Activated CD4-positive, alpha-beta memory T cell treated with anti-CD3 and anti-CD28 coated beads for 36 hours (primary cell): ENCODE measurements at places on chromosomes 16 and 17.
A peak's percentile ranks its signal among the peaks of the same experiment; 100 is the strongest.

GRCh38 chr17:45719335-45720071 is 64.6 kb upstream of the CRHR1 start:
- no peak for DNase-seq

- DNase-seq, result no peak
Observed at GRCh38 chr17:31415004-31415454, 23.6 kb downstream of the RAB11FIP4 start.

GRCh38 chr16:15641753-15642556 is 999 bp downstream of the MARF1 start:
- DNase-seq, result no peak

DNA sequence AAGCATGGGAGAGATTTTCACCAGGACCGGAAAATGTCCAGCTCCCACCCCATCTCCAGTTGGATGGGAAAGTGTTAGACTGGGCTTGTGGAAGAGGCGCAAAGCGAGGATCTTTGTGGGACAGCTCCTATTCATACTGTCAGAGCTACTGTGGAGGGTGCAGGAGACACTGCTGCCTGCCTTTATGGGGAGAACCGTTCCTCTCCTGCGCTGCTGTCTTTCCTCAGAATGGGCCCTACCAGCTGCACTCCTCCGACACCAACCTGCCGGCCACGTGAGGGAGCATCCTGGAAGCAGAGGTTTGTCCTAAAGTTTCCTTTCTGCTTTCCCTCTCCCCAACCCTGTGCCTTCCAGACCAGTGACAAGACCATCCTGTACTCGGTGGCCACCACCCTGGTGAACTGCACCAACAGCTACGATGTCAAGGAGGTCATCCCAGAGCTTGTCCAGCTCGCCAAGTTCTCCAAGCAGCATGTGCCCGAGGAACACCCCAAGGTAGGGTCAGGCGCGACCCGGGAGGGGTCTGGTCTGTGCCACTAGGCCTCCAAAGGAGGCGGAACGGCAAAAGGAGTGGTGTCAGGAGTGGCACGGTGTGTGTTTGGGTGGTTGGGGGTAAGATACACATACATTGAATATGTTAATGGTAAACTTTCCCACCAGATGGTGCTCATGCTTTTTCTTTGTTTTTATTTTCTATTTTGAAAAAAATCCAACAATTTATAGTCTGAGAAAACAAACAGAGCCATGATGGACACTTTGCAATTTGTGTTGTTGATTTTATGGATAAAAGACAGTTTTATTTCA is 23.0 kb downstream of the SLC35G3 start:
- DNase-seq, result peak; percentile 10

- DNase-seq, result no peak
Observed at GRCh38 chr17:44892250-44892649, 7.0 kb downstream of the EFTUD2 start.

- DNase-seq, result no peak
Observed at GRCh38 chr16:17370731-17371285, 100.0 kb downstream of the XYLT1 start.

DNA sequence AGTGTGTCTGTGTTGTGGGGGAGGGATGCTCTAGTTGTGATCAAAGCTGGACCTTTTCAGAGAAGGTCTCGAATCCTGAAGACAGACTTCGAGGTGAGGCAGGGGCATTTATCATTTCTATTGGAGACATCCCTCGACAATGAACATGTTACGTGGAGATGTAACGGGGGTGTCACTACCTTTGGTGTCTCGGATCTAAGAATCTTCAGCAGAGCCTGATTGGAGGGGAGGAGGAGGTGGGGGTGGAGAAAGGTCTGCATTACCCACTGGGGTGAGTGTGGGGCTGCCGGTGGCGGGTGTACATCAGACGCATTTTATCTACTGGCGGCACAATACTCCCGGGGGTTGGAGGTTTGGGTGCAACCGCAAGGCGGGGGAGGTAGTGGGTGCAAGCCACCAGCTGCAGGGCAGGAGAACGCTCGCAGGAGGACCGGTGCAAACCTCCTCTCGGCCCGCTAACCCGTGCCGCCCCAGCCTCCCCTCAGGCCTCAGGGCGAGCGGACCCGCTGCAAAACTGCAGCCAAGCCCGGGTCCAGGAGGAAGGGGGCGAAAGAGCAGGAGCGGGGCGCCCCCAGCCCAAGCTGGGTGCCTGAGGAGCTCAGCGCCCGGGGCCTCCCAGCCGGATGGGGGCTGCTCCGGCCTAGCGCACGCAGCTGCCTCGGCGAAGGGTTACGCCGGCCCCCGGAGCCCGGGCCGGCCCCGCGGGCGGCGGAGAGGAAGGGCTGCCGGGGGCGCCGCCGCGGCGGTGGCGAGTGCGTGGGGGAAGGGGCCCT is 735 bp downstream of the ZNF652 start:
- peak; percentile 78 for DNase-seq

DNA sequence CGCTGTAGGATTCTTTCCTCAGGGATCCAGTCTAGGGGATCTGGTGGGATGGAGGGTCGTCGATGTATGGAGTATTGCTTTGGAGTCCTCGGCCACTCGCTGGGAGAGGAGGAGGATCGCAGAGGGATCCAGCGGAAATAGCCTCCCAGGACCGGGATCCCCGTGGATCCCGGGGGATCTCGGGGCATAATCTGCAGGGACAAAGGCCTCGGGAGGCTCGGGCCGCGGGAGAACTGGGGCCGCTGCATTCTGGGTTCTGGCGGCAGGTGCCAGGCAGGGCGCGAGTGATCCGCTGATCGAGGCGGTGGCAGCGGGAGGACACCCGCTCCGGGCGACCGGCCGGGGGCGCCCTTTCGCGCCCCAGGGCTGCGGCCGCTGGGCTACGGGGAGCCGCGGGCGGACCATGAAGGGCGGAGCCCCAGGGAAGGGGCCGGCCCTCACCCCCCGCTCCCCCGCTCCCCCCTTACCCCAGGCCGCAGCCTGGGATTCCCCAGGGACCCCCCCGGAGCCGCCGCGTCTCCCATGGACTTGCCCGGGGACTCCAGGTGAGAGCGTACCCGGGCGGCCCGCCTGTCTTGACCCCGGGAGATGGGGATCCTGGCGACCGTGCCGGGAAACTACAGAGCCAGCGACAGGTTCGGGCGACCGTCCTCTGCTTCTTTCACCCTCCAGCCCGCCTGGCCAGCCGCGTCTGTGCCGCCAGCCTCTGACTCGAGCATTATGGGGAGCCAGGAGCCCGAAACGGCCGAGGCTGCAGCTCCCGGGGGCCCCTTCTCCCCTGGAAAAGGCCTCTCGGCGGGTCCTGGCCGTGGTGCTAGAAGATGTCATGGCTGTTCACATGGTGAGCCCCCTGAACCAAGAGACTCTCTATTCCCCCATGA is 604 bp downstream of the PRR14 start:
- peak; percentile 89 for DNase-seq

- DNase-seq, result no peak
Observed at GRCh38 chr16:2689968-2690801, 7.9 kb downstream of the KCTD5 start.

- DNase-seq, result no peak
Observed at GRCh38 chr16:64892835-64893785, 228.8 kb downstream of the CDH11 start.

DNA sequence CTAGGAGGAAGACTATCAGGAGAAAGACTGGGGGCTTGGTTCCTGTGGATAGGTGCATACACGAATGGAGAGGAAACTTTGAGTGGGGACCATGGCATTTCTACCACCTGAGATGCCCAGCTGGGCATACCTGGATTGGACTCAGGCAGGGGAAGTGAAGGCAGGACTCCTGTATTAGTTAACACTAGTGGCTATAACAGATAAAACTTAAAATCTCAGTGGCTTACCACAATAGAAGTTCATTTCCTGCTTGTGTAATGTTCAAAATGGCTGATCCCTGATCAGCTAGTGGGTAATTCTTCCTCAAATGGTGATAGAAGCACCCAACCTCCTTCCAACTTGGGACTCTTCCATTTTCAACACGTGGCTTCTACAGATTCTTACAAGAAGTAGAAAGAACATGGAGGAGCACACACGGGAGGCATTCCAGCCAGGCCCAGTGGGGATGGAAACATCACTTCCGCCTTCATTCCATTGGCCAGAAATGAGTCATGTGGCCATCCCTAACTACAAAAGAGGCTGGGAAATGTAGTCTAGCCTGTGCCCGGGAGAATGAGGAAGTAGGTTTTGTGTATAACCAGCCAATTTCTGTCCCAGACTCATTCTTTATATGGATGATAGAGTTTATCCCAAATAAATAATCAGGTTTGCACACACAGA is 112.1 kb downstream of the UTP18 start:
- peak; percentile 24 for DNase-seq

DNA sequence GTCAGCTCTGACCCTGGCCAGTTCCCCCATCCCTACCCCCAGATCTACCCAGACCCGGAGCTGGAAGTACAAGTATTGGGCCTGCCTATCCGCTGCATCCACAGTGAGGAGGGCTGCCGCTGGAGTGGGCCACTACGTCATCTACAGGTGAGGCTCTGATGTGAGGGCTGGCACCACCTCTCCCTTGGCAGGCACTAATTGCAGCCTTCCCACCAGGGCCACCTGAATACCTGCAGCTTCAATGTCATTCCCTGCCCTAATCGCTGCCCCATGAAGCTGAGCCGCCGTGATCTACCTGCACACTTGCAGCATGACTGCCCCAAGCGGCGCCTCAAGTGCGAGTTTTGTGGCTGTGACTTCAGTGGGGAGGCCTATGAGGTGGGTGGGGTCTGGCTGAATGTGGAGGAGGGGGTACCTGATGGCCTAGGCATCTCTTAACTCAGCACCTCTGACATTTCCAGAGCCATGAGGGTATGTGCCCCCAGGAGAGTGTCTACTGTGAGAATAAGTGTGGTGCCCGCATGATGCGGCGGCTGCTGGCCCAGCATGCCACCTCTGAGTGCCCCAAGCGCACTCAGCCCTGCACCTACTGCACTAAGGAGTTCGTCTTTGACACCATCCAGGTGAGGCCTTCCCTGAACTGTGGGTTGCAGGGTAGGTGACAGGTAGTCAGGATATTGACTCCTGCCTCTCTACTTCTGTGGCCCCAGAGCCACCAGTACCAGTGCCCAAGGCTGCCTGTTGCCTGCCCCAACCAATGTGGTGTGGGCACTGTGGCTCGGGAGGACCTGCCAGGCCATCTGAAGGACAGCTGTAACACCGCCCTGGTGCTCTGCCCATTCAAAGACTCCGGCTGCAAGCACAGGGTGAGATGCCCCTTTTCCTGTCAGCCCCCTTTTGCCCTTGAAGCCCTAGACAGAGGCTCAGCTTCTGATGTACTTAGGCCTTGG is 4.3 kb downstream of the TRAF4 start:
- no peak for DNase-seq

GRCh38 chr16:81036751-81037350 is 1.2 kb downstream of the ATMIN start:
- no peak for DNase-seq

DNA sequence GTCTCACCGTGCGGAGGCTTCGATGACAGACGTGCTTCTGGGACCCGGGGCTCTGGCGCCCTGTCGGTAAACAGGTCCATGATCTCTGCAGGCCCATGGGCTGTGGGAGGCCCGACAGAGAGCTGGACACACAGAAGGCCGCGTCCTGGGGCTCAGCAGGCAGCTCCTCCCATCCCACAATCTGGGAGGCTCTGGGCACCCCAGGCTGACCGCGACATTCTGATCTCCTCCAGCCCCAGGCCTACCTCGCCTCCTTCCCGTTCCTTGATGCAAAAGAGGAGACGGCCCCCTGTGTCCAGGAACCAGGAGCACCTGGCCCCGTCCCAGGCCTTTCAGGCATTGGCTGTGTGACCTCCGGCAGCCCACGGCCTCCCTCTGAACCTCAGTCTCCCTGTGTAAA is 23.3 kb downstream of the TRARG1 start:
- DNase-seq, result no peak

GRCh38 chr17:30567231-30568116 is 90.3 kb downstream of the GOSR1 start:
- DNase-seq, result no peak

DNA sequence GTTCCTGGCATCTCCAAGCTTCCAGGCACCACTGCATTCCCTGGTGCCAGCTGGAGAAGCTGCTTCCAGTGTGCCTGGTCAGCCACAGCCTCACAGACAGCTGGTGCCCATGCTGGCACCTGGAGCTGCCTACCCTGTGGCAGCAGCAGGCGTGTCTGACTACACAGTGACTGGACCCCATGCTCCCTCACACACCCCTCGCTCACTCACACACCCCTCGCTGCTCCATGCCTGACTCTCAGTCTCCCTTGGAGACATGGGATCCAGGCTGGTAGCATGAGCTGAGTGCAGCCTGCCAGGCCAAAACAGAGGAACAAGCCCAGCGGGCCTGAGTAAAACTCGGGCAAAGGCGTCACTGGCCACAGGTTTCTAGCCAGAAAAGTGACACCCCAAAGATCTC is 59.1 kb upstream of the SMIM36 start:
- DNase-seq, result no peak

DNA sequence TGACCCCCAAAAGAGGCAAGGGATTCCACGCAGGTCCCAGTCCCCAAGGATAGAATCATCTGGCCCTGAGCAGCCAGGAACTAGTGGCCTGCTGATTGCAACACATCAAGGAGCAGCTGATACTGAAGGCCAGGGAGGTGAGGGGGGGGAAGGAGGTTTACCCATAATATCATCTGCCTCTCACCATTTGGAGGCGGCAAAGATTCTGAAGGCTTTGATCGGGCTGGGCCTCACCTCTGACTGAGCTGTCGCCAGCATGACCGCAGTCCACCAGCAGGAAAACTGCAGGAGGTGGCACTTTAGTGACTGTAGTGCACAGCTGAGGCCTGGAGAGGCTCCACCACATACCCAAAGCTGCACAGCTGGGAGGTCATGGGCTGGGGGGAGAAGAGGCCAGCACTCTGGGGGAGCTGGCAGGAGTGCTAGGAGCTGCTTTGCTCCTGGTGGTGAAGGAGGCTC is 20.5 kb upstream of the ITGA3 start:
- DNase-seq, result no peak

GRCh38 chr17:77332981-77333685 is 192.4 kb downstream of the SEC14L1 start:
- peak; percentile 67 for DNase-seq

DNA sequence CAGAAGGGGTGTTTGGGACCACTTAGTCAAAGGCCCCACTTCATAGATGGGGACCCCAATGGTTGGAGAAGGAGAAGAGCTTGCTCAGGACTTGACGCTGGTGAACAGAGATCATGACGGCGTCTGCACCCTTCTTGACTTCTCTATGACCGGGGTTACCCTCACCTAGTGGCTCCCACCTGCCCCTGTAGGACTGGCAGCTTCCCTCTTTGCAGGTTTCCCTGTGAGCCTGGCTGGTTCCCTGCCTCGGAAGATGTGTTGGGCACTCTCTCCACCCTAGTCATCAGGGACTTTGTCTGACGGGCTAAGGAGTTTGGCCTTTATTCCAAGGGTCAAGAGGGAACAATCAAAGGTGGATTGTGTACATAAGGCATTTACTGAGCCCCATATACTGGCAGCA is 22.7 kb downstream of the TBX4 start:
- DNase-seq, result no peak

GRCh38 chr16:84053237-84053636 is 10.6 kb upstream of the SLC38A8 start:
- no peak for DNase-seq

DNA sequence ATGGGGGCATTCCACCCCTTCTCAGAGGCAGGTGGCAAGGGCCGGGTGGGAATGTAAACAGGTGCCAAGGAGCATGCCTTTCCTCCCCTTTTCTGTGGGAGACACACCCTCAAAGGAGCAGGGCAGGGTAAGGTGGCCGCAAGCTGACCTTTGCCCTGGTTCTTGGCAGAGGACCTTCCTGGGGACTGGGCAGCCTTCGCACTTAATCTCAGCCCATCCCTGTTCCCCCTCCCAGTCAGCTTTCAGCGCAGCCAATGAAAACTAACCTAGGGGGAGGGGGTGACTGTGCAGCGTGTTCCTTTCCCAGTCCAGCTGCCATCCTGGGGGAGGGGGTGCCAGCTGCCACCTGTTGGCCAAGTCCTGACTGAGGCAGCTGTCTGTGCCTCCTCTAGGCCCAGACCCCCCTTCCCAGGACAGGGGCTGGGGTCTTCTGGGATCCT is 2.8 kb downstream of the TRAF4 start:
- no peak for DNase-seq

- no peak for DNase-seq
Observed at GRCh38 chr16:54237-54581, 581 bp downstream of the SNRNP25 start.
